NCI-H1105 treated with DMSO at 0.1 percent for 48 hours (cell line): ENCODE measurements at places on chromosomes 2 and 18.

- no peak for DNase-seq
Measured at GRCh38 chr2:173978447-173978846, 13.3 kb upstream of the SP3 start.

DNA sequence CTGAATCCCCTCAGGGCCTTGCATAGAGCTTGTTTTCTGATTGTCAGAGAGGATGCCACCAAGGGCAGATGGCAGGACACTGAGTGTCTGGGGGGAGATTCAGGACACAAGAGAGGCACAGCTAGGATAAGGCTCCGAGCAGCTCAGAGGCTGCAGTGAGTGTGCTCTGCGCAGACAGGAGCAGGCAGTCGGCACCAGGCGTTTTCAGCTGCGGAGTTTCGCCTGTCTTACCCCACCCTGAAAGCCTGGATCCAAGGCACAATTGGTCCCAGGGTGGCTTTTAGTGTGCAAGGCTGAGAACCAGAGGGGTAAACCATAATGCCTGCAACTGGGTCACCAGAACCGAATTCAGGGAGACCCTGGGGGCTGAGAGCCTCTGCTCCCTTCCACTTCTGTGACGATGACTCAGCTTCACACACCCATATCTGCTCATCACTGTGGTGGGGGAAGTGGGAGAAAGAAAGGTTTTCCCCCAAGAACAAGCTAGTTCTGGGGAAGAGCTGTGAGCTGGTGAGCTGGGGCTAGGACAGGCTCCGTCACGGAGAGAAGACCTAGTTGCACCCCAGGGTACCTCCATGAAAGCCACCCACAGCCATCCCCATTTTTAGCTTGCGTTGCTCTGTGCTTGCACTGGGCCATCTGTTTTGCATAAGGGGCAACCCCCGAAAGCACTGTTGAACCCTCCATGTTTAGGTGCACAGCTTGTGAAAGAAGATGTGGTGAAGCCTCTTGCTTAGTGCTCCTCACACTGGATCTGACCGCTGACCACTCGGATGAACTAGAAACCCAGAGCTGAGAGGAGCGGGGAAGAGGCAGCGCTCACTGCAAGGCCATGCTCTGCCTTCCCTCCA is 173.7 kb downstream of the CELF4 start:
- DNase-seq = no peak

DNA sequence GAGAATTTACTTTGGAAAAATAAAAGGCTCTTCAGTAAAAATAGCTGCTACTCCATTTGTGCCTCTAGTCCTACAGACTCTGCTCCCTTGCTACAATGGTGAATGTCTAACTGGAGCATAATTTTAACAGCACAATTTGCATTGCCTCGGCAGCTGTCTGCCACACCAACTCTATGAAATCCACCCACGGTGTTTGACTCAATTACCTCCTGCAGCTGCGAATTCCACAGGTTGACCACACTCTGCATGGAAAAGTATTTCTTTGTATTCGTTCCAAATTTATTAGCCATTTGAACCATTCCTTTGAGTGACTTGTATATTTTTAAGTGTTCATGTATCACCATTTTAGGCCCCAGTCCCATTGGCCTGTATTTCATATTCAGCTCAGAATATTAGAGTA is 182.1 kb upstream of the CCDC68 start:
- DNase-seq = no peak

DNA sequence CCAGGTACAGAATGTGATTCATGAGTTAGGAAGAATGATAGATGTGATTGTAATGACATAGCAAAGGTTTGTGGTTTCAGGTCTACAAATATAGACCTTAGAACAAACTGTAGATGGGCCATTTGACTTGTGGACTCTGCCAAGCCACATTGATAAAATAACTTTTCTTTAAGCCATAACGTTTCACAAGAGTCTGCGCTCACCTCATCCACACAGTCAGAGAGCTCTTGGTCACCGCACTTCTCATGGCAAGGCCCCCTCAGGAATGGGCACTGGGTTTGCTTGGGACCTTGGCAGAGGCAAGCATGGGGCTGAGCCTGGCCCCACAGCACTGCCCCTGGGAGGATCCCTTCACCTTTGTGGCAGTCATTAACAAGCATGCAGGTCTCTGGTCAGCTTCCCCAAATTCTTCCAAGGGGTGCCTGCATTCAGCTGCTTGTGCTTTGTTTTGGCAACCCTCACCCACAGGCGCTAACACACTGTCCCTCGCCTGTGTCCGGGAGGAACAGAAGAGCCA is 14.0 kb downstream of the ARMC9 start:
- DNase-seq = no peak

GRCh38 chr2:202267495-202267894 is 1.9 kb downstream of the NOP58 start:
- no peak for DNase-seq

DNA sequence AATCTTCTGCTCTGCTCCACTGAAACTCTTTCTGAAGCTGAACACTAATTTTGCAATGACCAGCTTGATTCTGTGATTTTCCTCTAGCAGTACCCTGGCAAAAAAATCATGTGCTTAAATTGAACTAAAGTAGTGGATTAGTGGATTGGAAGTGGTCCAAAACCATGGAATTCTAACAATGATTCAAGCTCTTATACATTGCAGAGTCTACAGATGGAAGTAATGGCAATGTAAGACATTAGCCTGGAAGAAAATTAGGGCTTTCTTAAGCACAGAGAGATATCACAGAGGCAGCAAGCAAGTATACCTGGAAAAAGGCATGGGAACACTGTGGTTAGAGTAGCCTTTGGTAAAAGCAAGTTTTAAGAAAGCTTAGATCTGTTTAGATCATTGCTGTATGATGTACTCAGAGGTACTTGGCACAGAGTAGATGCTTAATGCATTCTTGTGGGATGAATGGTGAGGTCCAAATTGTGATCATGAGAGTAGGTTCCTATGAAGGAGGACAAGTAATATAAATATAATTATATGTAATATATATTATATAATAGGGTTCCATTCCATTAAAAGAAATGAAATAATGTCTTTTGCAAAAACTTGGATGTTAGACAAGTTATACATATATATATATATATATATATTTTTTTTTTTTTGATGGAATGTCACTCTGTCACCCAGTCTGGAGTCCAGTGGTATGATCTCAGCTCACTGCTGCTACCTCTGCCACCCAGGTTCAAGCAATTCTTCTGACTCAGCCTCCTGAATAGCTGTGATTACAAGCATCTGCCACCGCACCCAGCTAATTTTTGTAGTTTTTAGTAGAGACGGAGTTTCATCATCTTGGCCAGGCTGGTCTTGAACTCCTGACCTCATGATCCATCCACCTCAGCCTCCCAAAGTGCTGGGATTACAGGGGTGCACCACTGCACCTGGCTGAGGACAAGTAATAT is 172.2 kb upstream of the SCN7A start:
- no peak for DNase-seq

DNA sequence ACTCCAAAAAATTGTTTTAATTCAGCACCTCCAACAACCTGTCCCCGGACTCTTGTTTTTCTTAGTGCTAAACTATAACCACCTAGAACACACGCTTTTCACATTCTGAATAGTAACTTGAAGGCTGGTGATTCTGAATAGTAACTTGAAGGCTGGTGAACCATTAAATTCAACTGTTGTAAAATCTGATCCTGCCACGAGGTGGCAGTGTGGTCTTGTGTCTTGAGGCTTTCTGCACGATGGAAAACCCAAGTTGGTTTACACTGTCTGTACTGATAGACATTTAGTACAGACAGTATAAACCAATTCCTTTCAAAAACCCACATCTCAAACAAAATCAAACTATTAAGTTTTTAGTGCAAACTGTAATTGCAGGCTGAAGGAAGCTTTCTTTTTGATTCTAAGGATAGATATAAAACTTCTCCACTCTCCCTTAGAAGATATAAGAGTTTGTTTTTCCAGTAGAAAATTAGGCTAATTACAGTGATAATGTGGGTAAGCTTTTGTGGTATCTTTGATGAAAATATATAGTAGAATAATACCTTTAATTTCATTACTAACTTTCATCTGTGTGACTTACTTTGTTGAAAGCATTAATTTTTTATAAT is 57.6 kb downstream of the VAPA start:
- peak; percentile 44 for DNase-seq

DNA sequence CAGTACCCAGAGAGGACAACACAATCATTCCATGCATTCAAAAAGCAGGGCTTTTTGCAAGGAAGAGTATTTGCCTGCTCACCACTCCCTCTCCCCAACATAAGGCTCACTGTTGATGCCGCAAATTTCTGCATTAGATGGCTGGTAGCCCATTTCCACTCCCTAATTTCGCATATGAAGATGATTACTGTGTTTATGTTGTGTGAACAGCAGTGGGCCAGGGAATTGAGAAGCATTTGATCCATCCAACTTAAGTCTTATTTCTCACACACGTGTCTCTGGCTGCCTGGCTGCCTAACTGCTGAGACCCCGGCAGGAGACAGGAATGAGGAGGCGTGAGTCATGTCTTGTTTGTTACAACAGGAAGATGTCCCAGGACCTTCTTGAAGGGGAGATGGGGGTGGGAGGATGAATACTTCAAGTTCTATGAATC is 294.1 kb downstream of the ALK start:
- DNase-seq = no peak

GRCh38 chr2:197798187-197798586 is 6.2 kb upstream of the PLCL1 start:
- DNase-seq = no peak

DNA sequence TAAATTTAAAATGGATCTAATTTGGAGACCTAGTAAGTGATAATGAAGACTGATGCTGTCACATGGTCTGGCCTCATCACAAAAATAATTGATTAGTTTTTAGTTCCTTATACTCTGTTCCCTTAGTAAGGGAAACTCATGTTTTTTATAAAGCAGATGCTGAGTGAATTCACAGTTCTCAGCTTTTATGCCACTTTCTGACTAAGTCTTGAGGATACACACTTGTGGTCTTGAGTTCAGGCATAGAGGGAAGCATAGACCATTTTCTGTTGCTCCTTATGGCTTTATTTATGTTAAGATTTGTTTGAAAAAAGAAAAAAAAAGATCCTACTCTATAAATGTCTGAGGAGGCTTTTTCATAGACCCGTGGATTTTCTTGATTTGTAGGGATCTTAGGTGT is 91.1 kb downstream of the MAP4K4 start:
- no peak for DNase-seq

DNA sequence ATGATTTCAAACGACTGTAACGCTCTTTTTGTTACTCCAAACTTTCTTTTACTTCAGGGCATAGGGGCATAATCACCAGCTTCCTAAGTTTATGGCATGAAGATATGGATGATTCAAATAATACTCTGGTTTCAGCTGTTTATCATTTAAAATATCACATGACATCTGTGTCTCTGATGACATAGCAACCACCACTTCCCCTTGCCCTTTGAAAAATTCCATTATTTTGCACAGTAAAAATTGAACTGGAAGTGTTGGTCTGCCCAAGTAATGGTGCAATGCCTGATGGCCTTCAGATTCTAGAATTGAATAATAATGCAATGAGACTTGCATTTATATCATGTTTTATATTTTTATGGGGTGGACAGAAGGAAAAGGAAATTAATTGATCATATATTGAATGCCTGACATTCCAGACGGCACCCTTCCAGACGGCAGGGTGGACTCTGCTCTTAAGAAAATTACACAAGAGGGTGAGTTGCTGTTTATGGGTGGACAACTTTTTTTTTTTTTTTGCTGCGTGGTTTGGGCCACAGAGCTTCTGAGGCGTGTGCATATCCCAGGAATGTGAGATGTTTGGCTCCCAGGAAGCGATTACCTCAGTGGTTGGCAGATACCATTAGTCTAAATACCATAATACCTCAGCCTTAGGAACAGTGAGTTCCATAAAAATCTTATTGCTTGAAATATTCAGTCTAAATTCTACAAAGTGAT is 101.7 kb upstream of the ZNF521 start:
- no peak for DNase-seq

DNA sequence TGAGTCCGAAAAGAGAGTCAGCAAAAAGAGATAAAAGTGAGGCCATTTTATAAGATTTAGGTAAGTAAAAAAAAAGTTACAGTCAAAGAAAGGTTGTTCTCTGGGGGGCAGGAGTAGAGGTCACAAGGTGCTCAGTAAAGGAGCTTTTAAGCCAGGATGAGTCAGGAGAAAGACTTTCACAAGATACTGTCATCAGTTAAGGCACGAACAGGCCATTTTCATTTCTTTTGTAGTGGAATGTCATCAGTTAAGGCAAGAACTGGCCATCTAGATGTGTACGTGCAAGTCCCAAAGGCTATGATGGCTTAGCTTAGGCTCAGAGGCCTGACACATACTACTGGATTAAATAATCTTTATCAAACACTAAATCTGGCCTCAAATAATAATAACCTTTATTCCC is 1207.3 kb upstream of the FAM98A start:
- no peak for DNase-seq

DNA sequence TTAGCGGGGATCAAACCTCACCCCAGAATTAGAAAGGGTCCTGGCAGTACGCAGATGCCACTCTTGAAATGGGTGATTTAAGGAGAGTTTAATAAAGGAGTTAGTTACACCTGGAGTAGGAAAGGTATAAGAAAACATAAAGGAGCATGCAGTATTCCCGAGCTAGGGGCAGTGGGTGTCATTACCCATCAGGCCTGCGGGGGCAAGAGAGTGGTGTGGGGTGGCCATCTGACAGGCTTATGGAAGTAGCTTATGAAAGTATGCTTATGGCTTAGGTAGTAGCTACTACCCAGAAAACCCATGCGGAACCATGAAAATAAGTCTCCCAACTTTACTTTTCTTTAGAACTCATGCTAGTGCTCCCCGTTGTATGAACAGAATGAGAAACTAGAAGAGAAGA is 568.9 kb upstream of the ACVR2A start:
- no peak for DNase-seq

- no peak for DNase-seq
Measured at GRCh38 chr2:18536100-18536499, 24.4 kb downstream of the RDH14 start.
